ENCODE measurements at places on chromosomes 6 and 20.

- DNase-seq = no peak
Observed at GRCh38 chr6:122832459-122832858, 43.4 kb downstream of the SMPDL3A start.

DNA sequence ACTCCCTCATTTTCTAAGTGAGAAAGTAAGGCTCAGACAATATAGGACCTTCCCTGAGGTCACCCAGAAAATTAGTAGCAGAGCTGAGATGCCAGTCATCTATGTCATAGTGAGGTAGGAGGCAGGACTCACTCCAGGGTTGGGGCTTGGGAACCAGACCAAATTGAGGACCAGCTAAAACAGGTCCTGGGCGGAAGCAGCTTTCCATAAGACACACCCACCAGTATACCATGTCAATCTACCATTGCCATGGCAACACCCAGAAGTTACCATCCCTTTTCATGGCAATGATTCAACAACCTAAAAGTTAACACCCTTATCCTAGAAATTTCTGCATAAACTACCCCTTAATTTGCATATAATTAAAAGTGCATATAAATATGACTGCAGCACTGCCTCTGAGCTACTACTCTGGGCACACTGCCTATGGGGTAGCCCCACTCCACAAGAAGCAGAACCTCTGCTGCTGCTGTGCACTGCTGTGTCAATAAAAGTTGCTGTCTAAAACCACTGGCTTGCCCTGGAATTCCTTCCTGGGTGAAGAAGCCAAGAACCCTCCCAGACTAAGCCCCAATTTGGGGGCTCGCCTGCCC is 30.3 kb upstream of the OCSTAMP start:
- no peak for DNase-seq

DNA sequence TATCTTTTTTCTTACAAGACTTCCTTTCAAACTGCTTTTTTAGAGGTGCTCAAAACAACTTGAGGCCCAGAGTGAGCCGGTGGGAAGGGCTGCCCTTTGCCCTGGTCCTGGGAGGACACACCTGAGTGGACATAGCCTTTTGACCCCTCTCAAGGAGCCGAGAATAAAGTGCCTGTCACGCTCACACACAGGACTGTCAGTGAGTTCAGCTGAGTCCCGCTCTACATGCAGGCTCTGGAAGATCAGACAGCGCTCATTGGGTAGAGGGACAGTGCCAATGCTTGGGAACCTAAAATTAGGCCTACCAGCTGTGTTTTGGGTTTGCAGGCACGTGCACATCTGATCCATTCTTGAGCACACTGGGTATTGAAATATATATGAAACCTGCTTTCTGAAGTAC is 387.8 kb downstream of the CD83 start:
- DNase-seq = no peak

DNA sequence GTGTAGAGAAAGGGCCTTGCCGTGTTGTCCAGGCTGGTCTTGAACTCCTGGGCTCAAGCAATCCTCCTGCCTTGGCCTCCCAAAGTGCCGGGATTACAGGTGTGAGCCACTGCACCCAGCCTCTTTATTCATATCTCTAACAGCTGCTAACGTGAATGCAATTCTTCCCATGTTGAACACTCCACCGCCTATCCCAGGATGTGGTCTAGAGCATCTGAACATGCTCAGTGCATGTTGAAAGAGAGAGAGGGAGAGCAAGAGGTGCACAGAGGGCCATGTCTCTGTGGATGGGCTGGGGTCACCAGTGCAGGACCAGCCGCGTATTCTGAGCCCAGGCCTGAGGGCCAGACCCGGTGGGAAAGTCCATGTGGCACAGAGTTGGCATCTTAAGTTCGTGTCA is 12.8 kb downstream of the TUBB2A start:
- no peak for DNase-seq

- DNase-seq = no peak
Observed at GRCh38 chr6:142401838-142402237, 100.0 kb downstream of the ADGRG6 start.

GRCh38 chr6:55835220-55835619 is 40.2 kb downstream of the BMP5 start:
- no peak for DNase-seq

DNA sequence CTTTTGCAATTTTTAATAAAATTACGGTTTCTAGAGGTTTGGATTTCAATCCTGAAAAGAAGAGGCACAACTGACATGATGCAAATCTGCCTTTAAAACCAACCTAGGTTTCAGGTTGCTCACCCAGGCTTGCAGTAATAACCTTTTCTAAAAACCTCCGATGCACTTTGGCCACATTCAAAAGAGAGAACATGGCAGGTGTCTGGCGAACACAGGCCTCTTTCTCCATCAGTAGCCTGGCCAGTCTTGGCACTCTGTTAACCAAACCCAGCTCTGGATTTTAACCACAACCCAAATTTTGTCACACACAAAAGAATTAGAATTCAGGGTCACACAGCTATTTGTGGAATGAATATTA is 55.8 kb upstream of the MAFB start:
- no peak for DNase-seq

DNA sequence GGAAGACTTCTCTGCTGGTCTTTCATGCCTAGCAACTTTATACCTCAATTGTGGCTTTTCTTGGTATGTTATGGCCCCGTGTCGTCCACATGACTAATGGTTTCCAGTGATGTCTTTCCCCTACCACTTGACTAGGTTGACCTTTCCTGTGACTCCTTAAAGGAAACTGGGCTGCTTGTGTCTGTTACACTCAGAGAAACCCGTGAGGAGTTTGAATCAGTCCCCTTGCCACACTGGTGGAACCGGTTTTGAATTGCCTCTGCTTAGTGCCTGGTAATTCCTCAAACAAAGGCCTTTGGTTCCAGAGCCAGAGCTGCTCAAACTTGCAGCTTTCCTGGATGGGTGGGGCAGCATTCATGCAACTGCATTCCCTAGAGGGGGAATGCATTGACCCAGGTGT is 21.9 kb downstream of the ECT2L start:
- DNase-seq = no peak

- no peak for DNase-seq
Observed at GRCh38 chr20:60513141-60513540, 554.9 kb downstream of the CDH26 start.

GRCh38 chr6:98980819-98981218 is 33.1 kb upstream of the FBXL4 start:
- DNase-seq = no peak

DNA sequence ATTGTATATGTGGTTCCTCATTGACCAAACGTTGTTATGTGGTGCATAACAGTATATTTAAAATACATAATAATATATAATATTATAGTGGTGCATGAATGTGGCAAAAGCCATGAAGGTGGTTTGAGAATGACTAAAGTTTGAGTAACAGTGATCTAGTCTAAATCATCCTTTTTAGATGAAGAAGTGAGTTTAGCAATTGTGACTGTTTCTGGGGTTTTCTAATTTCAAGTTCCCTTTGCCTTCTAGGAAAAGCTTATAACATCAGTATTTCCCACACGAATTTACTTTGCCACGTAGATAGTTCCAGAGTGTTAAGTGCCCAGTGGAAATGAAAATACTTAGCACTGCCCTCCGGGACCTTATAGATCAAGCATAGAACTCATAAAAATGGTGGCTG is 40.9 kb downstream of the ARFGEF2 start:
- DNase-seq = no peak

DNA sequence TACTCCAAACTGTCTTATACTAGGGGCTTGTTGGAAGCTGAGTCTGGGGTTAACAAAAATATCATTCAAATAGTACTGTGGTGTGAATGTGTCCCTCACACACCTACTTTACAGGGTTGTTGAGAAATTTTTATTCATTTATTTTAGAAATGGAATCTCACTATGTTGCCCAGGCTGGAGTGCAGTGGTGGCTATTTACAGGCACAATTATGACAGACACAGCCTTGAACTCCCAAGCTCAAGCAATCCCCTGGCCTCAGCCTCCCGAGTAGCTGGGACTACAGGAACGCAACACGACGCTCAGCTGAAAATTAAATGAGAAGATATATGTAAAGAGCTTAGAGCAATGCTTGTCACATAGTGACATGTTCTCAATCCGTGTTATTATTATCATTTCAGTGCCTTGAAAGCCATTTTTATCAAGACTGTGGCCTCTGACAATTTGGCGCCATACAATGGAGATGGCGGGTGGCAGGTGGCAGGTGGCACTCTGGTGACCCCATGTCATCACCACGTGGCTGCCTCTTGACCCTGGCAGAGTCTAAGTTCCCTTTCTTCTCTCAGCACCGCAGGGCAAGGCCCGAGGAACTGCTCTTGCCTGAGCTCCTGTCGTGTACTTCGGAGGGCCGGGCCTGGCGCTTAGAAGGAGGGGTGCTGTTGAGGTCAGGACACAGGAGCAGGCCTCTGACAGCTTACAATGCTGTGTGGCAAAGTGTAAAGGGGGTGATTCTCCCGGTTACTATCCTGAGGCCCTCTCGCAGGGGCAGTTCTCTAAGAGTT is 64.5 kb downstream of the STX11 start:
- no peak for DNase-seq

Measured in RPMI8226 (cell line).